Left colon (tissue), 2 donors: ENCODE measurements at places on chromosomes 11 and 22. TPM values are rescaled to one million over a fixed set of nuclear protein-coding genes. Genes with fewer than 3 reads are reported as not detected.
A peak's percentile ranks its signal among the peaks of the same experiment; 100 is the strongest.

The GAS2 gene
- 2.5 TPM for total RNA-seq

The NXPE4 gene
- 191 TPM for total RNA-seq

The KCNQ1OT1 gene
- total RNA-seq = 1.9 TPM

The TREH gene
- total RNA-seq = 1.2 TPM

- DNase-seq = no peak
Measured at GRCh38 chr11:7612056-7612660, 61.1 kb downstream of the CYB5R2 start.

DNA sequence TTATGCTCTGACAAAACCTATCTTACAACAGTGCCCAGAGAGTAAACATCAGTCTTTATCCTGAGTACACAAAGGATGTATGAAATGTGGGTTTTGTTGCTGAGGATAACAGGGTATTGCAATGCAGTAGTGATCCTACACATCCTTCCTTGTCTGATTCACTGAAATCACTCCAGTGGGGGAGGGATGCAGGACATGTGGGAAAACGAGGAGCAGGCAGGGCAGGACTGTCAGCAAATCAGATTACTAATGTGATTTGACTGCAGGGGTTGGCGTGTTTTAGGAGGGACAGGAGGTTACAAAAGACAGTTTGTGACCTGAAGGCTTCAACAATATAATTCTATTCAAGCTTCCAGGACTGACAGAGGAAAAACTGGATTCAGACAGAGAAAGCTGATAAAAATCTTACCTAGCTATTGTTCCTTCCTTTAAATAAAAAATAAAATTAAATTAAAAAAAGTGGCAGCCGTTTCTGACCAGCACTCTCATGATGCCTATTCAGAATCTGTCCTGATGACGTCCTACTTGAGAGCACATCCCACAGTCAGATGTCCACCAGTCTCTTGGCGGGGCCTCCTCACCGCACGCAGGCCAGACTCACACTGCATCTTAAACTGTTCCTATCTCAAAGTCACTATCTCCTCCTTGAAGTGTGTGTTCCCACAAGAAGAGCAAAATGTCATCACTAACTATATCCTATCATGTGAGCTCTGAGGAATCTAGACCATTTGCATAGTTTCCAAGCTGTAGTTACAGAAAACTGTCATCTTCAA lies 50.6 kb upstream of the MN1 start:
- DNase-seq = no peak

- DNase-seq = peak; percentile 64
Measured at GRCh38 chr22:37906364-37907008, 389 bp downstream of the MICALL1 start.

DNA sequence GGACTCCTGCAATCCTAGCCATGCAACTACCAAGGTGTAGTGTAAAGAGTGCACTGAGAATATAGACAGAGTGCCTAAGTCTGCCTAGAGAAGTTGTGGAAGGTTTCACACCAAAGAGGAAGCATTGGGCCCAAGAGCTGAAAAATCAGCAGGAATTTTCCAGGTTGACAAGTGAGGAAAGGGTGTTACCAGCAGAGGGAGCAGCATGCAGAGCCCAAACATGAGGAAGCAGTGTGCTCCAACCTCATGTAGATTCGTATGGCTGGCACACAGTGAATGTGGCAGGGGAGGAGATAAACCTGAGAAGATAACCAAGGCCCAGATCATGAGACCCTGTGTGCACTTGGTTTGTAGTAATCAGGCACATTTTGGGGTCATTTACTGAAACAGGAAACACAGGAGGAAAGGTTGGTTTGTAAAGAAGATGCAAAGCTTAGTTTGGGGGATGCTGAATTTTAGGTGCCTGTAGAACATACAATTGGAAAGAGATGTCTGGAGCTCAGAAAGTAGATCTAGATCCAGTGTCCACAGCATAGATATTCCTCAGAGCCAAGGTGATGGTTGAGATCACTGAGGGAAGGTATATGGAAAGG lies 1.7 kb downstream of the HPX start:
- DNase-seq = peak; percentile 65

DNA sequence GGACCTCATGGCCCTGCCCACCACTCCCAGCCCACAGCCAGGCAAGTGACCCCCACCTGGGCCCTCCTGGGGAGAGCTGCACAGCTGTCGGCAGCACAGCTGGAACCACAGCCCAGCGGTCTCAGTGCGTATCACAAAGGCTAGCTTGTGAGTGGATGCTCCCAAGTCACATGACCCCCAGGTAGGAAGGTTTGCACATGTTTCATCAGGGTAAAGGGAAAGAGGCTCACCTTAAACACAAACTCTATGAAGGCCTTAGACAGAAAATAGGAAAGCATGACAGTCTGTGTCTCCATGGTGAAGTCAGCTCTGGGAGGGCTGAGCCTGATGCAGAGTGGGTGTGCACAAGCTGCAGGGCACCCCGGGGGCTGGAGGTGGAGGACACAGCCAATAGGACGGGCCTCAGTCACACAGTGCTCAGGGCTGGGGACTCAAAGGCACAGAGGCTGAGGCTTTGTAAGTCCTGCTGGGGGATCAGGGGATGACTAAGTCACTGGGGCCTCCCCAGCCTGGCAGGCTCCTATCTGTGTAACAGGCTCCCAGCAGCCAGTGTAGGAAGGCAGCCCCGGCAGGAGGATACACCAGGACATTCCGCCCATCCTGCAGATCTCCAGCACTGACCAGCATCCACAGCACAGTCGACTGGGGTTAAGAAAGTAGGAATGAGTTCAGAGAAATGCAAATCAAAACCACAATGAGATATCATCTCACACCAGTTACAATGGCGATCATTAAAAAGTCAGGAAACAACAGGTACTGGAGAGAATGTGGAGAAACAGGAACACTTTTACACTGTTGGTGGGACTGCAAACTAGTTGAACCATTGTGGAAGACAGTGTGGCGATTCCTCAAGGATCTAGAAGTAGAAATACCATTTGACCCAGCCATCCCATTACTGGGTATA lies 22.0 kb downstream of the CELSR1 start:
- DNase-seq = no peak

GRCh38 chr11:134613646-134614045 lies 201.6 kb upstream of the B3GAT1 start:
- no peak for DNase-seq

GRCh38 chr11:61594907-61595257 lies 14.0 kb upstream of the SYT7 start:
- DNase-seq = no peak

DNA sequence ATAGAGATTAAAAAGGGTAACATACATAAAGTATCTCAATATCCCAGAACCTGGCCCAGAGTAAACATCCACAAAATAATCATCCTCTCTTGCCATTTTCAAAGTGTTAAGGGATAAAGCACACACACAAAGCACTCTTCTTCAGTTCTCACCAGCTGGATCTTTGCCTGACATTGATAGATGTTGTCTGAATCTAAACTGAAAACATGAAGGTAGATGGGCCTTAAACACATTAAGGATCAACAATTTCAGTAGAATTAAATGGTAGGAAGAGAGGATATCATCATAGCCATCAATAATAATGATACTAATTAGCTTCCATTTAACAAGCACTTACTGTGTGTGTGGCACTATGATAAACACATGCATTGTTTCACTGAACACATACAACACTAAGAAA lies 261.1 kb downstream of the OPCML start:
- DNase-seq = no peak

DNA sequence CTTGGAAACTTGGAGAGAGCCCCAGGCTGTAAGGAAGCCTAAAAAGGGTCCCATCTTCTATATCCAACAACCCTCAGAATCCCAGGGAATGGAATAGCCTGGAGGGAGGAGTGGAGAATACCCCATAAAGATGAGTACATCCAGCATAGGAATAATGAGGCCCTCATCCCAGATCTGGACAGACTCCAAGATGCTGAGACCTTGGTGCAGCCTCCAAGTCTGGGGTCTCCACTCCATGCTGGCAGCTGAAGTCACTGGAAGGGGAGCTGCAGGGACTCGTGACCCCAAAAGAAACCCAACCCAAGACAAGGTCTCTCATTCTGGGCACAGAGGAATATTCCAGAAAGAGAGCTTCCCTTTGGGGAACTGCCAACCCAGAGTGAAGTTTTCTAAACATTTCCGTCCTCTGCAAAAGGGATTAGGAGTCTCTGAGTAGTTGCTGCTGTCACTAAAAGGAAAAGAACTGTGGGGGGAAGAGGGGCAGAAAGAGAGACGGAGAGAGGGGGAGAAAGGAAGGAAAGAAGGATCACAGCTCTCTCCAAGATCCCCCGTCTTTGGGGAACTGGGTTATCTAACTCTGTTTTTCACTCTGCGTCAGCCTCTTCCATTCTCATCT lies 589 bp downstream of the SCGB1A1 start:
- no peak for DNase-seq

- no peak for DNase-seq
Measured at GRCh38 chr11:120655589-120655988, 144.0 kb downstream of the GRIK4 start.

DNA sequence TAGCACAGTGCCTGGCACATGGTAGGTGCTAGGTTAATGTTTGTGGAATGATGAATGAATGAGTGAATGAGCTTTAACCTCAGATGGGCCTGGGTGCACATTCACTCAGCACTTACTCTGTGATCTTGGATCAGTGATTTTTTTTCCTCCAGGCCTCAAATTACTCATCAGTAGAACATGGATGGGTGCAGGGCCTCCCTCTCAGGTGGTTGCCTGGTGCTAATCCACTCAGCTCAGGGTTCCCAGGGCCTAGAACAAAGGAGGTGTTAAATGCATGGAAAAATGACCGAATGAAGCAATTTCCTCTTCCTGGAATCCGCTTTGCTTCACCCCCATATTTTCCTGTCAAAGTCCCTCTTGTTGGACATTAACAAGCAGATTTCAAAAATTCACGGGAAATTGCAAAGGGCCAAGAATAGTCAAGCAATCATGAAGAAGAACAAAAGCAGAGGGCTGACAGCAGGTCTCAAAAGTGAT lies 93.5 kb downstream of the MYEOV start:
- DNase-seq = no peak

DNA sequence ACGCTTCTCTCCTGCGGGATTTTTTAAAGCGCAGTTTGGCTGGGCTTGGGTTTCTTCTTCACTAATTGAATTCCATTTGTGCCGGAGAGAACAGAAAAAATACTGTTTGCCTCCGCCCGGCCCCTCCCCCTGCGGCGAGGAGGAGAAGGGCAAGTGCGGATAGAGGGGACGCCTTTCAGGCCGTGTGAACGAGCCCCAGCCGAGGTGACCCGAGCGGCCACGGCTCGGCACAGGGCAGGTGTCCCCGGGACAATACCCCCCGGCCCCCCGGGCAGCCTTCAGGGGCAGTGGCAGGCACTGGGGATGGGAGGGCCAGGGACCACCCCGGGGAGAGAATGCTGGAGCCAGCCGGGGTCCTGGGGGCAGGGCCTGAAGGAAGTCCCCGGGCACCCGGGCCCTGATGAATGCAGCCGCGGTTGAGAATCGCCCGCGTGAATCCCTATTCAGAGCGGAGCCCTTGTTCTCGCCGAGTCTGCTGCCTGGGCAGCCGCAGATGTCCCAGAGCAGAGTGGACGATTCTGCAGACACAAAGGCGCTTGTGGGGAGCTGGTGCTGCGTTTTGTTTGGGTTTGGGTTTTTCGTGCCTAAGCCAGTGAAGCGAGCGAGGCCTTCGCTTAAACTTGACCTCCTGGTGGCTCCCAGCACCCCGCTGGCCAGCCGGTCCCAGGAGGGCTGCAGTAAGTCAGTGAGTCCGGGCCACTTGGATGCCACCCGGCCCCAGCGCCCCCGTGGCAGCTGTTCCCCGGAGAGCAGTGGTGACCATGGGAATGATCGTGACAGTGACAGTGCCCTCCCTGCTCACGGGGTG lies 96.0 kb downstream of the WNT7B start:
- no peak for DNase-seq

DNA sequence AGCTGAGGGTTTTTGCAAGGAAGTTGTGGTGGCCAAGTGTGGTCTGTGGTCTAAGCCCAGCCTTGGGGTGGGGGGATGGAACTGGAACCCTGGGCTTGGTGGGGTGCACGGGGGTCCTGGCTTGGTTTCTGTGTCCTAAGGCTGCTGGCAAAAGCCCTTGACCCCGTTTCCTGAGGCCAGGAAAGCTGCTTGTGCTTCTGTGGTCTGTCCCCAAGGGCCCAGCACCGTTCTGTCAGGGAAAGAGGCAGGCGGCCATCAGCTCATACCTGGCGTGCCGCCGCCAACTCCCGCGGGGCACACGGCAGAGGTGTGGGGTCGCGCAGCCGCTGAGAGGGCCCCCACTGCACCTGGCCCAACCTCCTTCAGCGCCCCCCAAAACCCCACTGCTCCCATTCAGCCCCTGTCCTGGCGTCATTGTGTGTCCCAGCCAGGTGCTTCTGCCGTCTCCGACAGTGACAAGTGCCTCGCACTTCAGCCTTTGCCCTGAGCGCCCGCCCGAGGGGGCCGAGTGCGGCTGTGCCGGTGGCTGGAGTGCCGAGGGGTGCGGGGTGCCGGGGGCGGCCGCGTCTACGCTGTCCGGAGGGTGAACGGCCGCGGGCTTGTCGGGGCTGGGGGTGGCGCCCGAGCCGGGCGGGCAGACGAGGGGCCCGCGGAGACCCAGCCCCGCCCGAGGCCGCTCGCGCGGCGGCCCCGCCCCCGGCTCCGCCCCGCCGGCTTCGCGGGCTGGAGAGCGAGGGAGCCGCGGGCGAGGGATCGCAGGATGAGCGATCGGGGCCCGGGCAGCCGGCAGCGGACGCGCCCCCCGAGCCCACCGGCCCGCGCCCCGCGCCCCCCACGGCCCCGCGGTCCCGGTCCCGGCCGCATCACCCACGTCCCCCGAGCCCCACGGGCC lies at the start of gene CNIH2:
Gene CNIH2, plus strand, starts transcription at position 705 of the 892 bp plus-strand sequence. CDS start 282 bp downstream, outside the sequence.
- no peak for DNase-seq

GRCh38 chr11:36238036-36238631 lies 51.1 kb downstream of the COMMD9 start:
- no peak for DNase-seq

DNA sequence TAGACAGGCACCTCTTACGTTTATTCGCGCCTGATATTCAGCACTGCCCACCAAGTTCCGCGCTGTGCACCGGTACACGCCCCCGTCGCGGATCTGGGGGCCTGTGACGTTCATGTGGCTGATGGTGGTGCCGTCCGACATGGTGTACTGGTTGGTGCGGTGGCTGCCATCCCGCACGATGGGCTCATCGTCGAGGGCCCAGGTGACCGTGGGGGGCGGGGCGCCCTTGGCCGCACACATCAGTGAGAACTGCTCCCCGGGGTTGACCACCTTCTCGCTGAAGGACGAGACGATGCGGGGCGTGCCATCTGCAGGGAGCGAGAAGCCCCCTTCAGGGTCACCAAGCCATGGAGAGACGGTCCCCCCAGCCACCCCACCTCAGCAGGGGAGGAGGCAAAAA lies 190.8 kb downstream of the CEP164 start:
- no peak for DNase-seq

DNA sequence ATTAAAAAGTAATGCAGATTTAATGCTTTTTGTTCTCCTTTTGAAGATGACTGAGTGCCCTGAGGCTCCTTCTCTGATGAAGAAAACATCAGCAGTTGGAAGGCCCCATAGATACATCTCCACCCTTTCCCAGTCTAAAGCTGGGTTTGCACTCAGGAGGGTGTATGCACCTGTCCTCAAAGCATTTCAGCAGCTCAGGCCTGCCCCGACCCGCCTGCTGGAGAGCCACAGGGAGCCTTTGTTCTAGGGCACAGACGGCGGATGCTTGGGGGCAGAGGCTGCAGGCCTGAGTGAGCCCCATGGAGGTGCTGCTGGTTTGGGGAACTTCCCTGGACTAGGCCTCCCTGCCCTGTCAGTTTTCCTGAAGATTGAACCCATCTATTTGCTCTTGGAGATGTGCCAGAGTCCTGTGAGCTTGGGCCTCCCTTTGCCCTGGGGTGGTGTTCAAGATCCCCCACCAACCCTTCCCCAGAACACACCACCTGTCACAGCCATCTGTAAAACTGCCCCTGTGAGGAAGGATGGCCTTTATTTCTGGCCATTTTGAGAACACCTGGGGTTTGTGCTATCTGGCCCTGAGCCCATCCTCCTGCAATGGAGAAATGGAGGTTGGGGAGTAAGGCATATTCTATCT lies 160.0 kb downstream of the NAV2 start:
- no peak for DNase-seq
